NCI-H510A (cell line): ENCODE measurements at places on chromosomes 3 and 15.

- DNase-seq: no peak
Measured at GRCh38 chr3:159583662-159584061, 405.0 kb upstream of the IL12A start.

GRCh38 chr15:70493787-70494516 lies 269.4 kb downstream of the UACA start:
- DNase-seq: no peak

DNA sequence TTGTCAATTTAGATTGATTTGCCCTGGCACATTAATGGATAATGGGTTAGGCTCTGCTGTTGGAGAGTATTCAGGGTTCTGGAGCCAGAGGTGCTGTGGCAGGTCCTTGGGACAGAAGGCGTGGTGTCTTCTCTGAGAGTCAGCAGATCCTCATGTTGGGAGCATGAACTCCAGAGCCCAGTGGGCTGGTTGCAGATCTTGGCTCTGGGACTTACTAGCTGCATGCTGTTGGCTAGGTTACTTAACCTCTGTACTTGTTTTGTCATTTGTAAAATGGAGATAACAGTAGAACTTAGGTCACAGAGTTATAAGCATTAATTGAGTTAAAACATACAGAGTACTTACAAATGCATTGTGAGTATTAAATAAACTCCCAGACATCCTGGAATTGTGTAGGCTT lies 77.6 kb downstream of the CCK start:
- DNase-seq: no peak

- no peak for DNase-seq
Measured at GRCh38 chr15:81744364-81744763, 301.5 kb downstream of the MEX3B start.

- no peak for DNase-seq
Measured at GRCh38 chr3:104298662-104299061, 1068.0 kb upstream of the ALCAM start.

DNA sequence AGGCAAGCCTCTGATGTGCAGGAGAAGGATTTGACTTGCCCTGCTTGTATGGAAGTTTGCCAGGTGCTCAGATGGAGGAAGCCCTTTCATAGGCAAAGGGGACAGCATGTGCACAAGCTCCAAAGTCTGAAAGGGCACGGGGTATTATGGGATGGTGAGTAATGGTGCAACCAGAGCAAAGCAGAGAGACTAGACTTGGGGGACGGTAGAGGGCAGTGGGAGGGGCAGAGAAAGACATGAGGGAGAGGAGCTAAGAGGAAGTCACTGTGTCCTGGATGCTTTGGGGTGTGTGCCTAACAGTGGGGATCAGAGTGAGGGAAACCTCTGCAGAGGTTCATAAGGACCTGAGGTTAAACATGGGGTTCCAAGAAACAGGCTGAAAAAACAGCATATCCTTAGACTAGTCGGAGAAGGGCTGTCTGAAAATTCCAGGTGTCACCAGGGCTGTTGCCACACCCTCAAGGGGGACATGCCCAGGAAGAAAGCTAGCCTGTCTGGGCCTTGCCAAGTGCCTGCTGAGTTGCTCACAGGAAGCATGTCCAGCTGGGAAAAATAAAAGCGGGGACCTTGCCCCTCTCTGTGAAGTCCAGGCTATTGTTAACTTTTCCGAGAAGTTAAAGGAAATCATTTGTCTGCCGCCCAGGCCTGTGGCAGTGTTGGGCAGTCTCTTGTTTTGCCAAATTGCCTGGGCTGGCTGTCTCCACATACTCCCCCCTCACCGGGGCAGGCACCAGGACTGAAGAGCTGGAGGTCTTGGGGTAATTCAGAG lies 47.1 kb downstream of the HRH1 start:
- no peak for DNase-seq

DNA sequence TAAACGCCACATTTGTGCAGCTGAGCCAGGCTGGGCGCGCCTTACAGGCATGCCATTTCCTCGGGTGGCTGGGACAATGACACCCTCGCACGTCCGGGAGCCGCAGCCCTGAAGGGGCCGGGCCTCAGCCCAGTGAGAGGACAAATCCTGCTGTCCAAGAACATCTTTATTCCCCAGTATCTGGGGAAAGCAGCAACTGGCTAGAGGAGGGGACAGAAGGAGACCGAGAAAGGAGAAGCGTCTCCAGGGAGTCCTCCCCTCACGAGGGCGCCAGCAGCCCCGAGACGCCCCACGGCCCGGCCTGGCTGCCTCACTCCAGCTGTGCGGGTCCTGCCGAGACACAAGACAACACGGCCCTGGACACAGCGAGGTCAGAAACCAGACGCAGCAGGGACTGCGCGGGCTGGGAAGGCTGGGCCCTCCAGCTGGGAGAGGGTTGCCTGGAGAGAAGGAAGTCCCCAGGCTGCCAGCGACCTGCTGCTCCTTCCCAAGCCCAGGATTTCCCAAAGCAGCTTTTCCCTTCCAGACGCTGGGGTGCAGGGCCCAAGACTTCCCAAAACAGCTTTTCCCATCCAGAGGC lies 130.2 kb downstream of the CHSY1 start:
- no peak for DNase-seq

GRCh38 chr3:56288258-56288657 lies 180.0 kb downstream of the ERC2 start:
- no peak for DNase-seq
